ENCODE measurements at places on chromosomes 12 and 14. TPM values are rescaled to one million over a fixed set of nuclear protein-coding genes. Genes with fewer than 3 reads are reported as not detected.

Gene CPM
- polyA plus RNA-seq = 70.7 TPM

Gene DNAI7
- 2.0 TPM for polyA plus RNA-seq

Gene TC2N
- 20.4 TPM for polyA plus RNA-seq

Gene NEUROD4
- not detected for polyA plus RNA-seq

Gene KLRC2
- polyA plus RNA-seq = 0.22 TPM

Gene SSTR1
- 2.2 TPM for polyA plus RNA-seq

Gene ABCD2
- polyA plus RNA-seq = 0.13 TPM

Gene CDC42BPB
- 44.6 TPM for polyA plus RNA-seq

Gene STYK1
- 0.67 TPM for polyA plus RNA-seq

Gene IQSEC3
- polyA plus RNA-seq = 2.5 TPM

Gene LGMN
- 115 TPM for polyA plus RNA-seq

Gene TARBP2
- 37.1 TPM for polyA plus RNA-seq

Gene TSPAN8
- 18.6 TPM for polyA plus RNA-seq

Gene NOC4L
- polyA plus RNA-seq = 25.8 TPM

Gene CLEC4E
- 112 TPM for polyA plus RNA-seq

Gene REM2
- 0.98 TPM for polyA plus RNA-seq

Gene LRFN5
- polyA plus RNA-seq = 0.40 TPM

Gene VCPKMT
- polyA plus RNA-seq = 5.9 TPM

Gene HCAR3
- polyA plus RNA-seq = 0.47 TPM

Gene VDR
- 19.5 TPM for polyA plus RNA-seq

Gene KRT73
- polyA plus RNA-seq = 0.07 TPM

Gene PLA2G1B
- 193 TPM for polyA plus RNA-seq

Gene EXOC3L4
- polyA plus RNA-seq = 3.0 TPM

Gene GRIN2B
- polyA plus RNA-seq = not detected

Gene ARHGEF40
- polyA plus RNA-seq = 17.8 TPM

Gene ST8SIA1
- polyA plus RNA-seq = 1.7 TPM

Gene KRT75
- polyA plus RNA-seq = not detected

Gene SRRM4
- polyA plus RNA-seq = 0.02 TPM

Gene FOXN4
- 0.04 TPM for polyA plus RNA-seq

Gene DDN
- 0.07 TPM for polyA plus RNA-seq

Gene RAB3IP
- 13.2 TPM for polyA plus RNA-seq

Gene SDSL
- 10.6 TPM for polyA plus RNA-seq

Gene P3H3
- 9.3 TPM for polyA plus RNA-seq

Measured in lung (tissue), 17 donors.